ENCODE measurements at places on chromosomes 5 and 9. TPM values are rescaled to one million over a fixed set of nuclear protein-coding genes. Genes with fewer than 3 reads are reported as not detected.

Gene MYORG
- 29.5 TPM for total RNA-seq

Gene STPG3
- not detected for total RNA-seq

DNA sequence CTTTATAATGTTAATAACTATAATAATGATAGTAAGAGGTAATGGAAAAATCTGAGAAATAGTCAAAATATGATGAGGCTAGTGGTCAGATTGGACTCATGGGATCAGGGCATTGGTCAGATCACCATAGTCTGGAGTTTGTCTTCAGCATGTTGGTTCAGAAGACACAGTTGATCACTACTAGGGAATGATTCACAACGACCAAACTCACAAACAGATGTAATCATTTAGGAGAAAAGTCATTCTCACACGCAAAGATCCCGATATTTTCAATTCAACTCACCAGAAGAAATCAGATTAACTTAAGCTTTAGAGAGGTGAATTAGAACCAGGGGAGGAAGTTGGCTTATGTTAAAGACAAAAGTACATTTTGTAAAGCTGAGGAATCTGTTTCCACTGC lies 131.8 kb downstream of the LURAP1L start:
- no peak for DNase-seq

- no peak for DNase-seq
Observed at GRCh38 chr9:98766586-98766985, 29.8 kb downstream of the ANKS6 start.

- no peak for DNase-seq
Observed at GRCh38 chr5:174937201-174938123, 213.1 kb downstream of the MSX2 start.

Measured in HT-29 (cell line).